ENCODE measurements at places on chromosomes 11 and 22.

DNA sequence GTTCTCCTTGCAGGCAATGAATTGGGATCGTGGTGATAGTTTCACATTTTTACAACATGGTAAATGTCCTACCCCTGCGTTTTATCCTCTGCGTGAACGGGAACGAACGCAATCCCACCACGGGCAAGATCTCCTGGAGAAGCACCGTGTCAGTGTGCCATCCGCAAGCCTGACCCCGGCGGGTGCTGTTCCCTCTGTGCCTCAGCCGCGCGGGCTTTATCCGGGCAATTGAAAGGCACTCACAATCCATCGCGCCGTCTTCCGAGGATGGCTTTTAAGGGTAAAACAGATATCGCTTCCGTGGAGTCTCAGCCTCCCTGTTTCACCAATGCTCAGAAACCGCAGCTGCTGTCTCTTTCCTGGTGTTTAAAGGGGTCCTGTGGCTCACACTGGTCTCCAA, 1387.5 kb downstream of the BRD1 start:
- DNase-seq, result no peak

DNA sequence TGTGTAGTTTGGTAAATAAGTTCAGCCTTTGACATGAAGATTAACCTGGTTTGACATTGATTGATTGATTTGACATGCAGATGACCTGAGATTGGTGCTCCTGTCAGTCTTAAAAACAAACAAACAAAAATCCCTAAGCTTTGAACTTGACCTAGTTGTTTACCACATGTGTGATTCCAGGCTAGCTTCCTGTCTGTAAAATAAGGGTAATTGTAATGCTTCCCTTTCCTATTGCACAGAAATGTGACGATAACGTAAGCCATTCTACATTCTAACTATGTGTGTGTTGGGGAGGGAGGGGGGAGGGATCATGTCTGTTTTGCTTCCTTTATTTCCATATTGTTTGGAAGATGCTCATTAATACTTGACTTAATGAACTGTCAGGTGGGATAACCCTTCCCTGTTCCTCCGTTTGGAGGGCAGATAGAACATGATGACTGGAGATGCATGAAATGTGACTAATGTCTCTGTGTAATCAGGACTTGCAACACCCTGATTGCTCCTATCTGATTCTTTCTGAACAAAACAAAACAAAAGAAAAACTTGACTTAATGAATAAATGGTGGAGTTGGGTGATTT, 106.1 kb upstream of the CLMP start:
- DNase-seq, result no peak

- DNase-seq, result no peak
These were observed 240.0 kb downstream of the NXPE2 start for GRCh38 chr11:114918286-114918685.

GRCh38 chr11:108160970-108161566, 39.7 kb downstream of the ACAT1 start:
- DNase-seq, result no peak

DNA sequence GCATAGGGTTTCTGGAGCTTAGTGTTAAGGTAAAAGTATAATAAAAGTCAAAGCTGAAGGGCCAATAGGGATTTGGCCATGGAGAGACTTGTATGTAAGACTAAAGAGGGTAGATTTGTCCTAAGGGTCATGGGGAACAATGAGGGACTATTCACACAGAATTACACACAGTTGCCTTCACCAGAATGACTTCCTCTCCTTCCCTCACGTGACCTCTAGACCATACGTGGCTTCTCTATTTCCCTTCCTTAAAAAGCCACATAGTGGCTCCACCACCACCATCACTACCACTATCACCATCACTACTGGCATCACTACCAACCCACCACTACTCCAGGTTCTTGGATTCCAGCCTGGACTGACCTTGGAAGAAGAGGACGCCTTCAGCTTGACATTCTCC, 2.8 kb downstream of the HPX start:
- DNase-seq, result no peak

- DNase-seq, result no peak
These were observed 53.0 kb downstream of the LHFPL7 start for GRCh38 chr22:24893341-24894070.

DNA sequence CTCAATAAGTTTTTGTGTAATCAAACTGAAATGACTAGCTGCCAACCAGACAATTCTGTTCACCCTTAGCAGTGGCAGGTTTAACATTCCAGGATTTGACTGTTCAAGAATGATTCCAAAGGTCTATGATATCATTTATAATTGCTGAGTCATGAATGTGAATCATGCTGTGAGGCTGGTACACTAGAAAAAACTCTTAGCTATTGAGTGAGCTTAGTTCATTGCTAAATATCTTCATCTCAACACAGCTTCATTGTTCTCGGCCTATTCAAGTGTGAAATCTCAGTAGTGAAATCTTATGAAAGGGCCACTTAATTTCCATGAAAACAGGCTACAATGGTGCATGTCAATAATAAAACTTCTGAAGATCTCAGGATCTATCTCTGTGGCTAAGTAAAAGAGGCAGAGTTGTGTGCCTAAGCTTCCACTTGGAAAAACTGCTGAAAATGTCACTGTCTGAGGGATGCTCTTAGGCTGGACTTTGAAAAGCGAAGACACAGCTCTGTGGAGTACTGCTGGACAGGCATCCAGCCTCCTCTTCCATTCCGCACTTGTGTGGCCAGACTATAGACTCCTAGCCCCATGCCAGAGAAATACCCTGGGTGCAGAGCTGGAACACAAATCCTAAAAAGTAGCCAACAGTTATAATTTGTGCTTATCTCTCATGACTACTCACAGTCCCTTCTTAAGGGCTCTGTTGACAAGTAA, 12.8 kb downstream of the AQP11 start:
- no peak for DNase-seq

GRCh38 chr22:26673486-26673885, 16.1 kb downstream of the MIAT start:
- no peak for DNase-seq

DNA sequence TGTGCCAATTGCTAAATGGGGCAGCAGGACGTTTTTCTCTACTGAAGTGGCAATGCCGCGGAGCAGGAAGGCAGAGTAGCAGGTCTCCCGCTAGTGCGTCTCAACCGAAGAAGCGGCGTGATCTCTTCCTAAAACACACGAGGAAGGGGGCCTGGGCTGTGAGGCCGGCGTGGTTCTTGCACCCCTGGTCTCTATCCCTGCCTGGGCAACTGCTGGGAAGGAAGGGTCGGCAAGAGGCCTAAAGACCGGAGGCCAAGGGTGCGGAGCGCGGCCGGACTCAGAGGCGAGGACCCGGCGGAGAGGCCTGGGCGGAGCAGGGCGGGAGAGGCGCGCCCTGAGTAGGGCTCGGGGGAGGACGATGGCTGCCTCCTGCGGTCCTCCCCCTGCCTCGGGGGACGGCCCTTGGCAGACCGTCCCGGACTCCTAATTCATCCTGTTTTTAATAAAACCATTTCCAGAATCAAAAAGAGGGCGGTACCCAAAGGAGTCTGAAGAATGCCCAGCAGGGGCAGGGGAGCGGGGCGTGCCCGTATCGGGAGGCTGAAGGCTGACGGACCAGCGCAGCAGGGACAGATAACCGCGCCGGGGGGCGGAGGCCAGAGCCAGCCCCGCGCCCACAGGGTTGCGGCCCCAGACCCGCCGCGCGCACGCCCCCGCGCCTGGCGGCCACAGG, 572 bp upstream of the APLP2 start:
- DNase-seq, result peak; percentile 22

DNA sequence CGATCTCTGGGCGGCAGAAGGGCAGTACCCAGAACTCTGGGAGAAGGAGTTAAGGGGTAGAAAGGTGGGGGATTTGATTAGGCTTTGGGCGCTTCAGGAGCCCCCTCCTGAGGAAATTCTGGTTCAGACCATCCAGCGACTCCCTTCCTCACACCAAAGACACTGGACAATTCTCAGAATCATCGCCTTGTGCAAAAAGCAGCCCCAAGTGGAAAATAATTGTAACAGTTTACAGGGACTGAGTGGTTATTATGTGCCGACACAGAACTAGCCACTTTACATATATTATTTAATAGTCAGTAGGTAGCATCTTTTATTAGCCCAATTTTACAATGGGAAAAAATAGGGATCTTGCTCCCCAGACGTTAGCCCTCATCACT, 662 bp upstream of the TRIM3 start:
- no peak for DNase-seq

GRCh38 chr11:72863916-72864315, 49.7 kb downstream of the ATG16L2 start:
- DNase-seq, result no peak

DNA sequence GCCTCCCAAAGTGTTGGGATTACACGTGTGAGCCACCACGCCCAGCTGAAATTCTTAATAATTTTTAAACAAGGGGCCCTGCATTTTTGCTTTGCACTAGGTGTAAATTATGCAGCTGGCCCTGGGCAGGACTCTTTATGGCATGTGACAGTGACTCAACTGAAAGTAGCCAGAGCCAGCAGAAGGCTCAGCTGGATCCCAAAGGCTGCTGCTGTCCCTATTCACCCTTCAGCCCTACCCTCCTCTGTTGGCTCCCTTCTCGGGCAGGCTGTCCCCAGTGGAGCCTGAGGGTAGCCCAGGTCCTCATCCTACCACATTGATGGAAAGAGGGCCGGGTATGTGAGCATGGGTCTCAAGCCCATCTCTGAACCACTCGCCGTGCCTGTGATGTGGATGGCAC, 45.6 kb downstream of the CD82 start:
- DNase-seq, result no peak

DNA sequence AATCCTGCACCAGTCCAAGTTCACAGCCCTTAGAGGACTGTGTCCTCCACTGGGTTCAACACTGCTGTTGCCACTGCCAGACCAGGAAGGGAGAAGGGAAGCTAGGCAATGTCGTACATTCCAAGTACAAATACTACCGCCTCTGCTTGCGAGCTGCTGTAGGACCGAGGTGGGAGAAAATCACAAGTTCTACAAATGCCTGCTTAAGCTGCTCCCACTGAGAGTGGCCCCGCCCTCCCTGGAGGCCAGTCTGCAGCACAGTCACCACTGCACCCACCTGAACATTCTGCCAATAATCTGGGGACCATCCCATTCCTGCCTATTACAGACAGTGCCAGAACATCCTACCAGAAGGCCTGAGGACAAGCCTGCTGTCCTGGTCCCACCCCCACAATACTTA, 707.5 kb upstream of the ANO5 start:
- DNase-seq, result no peak

All from NCI-H524 treated with DMSO at 0.1 percent for 48 hours (cell line).